ENCODE measurements at places on chromosomes 13 and 19.

DNA sequence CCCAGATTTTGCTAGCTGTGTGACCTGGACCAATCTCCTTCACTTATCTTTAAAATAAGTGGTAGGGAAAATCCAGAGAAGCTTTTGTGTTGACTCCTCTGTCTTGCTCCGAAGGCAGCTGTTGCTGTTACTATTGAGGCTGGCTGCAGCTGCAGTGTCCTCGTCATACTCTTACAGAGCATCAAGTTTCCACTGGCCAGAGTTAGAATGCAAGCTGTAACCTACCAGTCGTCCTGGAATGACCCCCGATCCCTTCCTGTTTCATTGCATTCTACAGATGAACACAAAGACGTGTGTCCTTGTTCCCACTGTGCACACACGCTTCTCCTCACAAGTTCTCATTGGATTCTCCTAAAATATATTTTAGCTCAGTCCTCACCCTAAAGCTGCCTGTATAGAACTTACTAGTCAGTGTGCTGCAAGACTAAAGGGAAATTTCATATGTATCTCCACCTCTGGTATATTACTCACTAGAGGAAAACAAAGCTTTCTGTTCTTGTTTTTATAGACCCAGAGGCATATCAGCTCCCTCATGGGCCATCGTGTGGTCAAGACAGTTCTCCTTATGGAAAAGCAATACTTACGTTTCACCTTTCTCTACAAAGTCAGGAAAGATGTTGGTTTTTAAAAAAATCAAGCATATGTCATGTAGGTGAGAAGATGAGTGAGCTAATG is 589.8 kb downstream of the LMO7 start:
- DNase-seq, result peak; percentile 49

- DNase-seq, result no peak
These were observed 14.0 kb downstream of the CEACAM16 start for GRCh38 chr19:44712864-44713515.

GRCh38 chr13:47794963-47795362 is 206.1 kb downstream of the SUCLA2 start:
- DNase-seq, result peak; percentile 8

DNA sequence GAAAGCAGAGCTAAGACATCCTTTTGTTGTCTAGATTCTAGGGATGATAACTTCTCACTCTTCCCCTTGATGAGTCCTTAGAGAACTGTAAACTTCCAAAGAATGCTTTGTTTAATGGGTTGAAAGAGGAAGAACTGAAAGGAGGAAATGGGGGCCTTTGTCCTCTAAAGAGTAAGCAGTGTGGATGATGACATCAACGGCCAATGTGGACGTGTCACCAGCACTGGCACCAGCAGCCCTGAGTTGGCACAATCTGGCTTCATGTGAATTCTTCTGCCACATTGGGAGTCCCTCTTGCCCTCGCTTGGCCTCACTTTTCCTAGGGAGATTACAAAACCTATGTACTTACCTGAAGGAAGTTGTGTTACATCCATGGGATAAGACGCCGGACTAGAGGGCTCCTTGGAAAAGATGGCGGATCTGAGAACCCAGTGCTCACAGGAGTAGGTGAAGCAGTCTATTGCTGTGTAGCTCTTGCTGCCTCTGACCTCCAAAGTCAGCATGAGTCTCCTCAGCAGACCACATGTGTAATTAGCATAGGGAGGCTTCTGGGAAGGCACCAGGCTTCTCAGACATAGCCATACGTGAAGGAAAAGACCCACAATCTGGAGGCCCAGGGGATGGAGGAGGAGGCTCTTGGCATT is 62.8 kb downstream of the RGCC start:
- no peak for DNase-seq

- no peak for DNase-seq
These were observed at the start of gene GZMM for GRCh38 chr19:543910-544608. Gene GZMM, plus strand, starts transcription at chr19:544053. Its CDS starts 19 bp downstream, at chr19:544072.

DNA sequence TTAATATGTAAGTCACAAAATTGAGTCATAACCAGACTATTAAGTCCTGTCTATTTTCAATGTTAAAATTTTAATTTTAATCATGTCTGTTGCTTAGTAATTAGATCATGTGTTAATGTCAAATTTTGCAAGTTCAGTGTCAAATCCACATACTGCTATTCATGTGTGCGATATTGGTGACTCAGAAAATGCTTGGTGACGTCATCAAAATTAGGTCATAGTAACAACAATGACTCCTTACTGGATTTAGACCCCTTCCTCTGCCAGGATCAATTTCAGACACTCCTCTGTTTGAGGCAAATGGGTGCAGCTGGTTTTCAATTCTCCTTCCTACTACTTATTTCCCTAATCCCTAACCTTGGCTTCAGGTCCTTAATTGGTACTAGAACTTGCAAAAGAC is 1394.3 kb upstream of the SLC10A2 start:
- no peak for DNase-seq

DNA sequence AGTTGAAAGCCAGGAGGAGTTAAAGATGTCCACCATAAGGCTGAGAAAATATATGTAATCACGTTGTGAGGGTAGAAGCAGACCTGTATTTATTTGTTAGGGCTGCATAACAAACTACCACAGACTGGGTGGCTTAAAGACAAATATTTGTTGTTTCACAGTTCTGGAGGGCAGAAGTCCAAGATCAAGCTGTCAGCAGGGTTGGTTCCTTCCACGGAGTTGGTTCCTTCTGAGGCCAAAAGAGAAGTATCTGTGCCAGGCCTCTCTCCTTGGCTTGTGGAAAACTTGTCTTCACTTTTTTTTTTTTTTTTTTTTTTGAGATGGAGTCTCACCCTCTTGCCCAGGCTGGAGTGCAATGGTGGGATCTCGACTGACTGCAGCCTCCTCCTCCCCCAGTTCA is 73.7 kb upstream of the SLAIN1 start:
- no peak for DNase-seq

DNA sequence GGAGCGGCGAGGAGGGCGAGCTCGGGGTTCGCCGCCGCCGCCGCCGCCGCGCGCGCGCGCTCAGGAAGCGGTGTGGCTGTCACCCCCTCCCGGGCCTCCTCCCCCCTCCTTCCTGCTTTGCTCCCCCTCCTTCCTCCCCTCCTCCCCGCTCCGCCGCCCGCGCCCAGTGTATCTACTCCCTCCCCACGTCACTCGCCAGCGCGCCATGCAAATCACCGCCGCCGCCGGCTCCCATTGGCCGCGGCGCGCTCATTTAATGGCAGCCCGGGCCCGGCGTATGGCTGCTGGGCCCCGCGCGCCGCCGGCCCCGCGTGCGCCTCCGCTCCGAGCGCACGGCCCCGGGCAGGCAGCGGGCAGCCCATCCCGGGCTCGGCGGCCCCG is 335 bp upstream of the SOX1 start:
- peak; percentile 6 for DNase-seq

DNA sequence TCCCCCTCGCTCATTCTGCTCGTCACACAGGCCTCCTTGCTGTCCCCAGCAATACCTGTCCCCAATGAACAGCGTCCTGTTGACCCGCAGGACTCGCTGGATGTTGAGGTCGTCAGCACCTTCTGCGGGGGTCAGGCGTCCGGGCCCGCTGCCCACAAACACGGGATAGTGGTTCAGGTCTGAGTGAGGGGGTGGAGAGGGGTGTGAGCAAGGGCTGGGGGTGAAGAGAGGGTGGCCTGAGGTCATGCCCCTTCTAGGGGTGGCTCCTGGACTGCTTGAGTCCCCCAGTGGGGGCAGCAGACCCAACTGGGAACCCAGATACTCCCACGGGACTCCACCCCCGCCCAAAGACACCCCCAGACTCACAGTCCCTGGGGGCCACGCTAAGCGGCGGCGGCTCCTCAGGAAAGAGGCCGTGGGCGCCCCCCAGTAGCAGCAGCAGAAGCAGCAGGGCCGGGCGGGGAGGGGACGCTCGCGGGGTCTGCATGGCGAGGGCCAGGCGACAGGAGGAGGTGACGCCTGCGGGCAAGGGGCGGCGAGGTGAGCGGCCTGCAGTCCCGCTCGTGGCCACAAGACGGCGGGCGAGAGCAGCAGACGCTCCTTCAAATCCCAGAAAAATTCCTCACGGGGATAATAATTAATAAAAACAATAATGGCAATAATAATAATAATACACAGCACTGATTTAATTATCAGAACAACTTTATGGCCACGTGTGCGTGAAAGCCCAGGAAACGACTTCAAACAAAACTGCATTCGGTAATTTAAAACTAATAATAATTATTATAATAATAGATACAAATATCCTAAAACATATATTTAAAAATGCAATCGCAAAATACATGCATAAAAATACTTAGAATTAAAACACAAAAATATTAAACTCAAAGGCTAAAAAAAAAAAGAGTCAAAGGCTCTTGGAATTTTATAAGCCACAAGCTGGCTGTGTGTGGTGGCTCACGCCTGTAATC is 1.2 kb downstream of the SEMA6B start:
- DNase-seq, result no peak

DNA sequence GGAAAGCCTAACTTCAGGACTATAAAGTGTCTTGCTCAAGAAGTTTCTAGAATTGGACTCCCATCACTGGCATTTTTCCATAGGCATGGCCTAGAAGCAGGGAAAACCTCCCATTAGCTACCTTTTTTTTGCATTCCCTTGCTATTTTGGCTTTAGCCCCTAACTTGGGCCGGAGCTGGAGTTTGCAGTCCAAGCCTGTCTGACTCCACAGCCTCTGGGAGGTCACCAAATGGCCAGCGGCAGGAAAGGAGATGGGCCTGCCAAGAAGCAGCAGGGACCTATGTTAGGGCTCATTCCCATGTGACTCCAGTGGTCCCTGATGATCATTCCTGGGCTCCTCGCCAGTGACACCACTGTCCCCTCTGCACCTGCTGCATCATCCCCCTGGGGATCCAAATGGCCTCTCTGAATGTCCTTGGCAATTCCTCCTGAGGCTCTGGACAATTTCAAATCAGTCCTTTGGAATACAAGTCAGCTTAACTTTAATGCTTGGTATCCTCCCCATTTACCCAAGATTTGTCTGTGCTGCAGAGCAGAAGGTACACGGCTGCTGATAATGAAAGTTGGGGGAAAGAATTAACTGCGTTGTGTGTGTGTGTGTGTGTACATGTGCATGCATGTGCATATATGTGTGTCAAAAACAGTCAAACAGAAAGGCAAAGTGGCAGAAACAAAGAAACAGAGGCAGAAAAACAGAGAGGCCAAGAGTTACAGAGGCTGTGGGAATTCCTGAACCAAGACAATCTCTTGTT is 69.8 kb upstream of the SERP2 start:
- DNase-seq, result no peak

DNA sequence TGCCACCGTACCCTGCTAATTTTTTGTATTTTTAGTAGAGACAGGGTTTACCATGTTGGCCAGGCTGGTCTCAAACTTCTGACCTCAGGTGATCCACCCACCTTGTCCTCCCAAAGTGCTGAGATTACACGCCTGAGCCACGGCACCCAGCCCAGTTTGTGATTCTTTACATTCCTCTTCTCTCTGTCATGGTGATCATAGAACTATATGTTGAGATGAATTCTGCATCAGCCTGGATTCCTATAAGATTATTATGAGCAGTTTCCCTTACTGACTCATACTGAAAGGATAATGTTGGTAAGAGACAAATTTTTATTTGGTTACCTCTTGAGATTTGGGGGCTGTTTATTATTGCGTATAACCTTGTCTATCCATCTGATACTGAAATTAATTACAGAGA is 121.5 kb upstream of the CSNK1A1L start:
- DNase-seq, result peak; percentile 93

DNA sequence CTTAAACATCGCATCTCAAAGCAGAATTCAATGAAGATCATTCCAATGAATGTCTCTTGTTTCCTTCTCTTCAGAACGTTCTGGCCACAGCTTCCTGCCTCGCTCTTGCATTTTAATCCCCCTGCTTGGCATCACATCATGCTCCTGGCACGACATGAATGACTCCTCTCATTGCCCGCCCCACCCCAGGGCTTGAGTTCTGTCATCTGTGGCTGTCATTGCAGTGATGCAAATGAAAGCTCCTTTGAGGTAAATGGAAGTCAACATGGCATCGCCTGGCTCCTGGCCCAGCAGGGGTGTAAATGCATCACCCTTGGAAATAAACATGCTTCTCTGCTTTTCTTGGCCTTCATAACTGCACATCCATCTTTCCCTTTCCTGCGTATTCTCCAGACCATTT is 48.6 kb downstream of the SCEL start:
- DNase-seq, result no peak

DNA sequence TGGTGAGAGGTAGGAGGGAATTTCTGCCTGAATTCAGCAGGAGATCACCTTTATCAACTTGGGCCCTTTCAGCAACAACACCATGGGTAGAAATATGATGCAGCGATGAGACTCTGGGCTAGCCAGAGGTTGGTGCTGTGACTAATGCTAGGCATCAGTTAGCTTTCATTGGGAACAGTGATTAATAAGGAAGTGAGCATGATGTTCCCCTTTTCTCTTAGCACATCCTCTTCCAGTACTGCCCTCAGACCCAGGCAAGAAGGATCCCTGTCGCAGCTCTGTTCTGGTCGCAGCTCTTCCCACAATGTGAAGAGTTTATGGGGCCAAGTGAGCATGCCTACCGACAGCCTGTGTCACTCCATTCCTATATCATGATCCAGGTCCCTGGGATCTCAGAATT is 100.5 kb downstream of the FLT1 start:
- peak; percentile 14 for DNase-seq

GRCh38 chr19:14033946-14034345 is 2.4 kb downstream of the IL27RA start:
- no peak for DNase-seq

DNA sequence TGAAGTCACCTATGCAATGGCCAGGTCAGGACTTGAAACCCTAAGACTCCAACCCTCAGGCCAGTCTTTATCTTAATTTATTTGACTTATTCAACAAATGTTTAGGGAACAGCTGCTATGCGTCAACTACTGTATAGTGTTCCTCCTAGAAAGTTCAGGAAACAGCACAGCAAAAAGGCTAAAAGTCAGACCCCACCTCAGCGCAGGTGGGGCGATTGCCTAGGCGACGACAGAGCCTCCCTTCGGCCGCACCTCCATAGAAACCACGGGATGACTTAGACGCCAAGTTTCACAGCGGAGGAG is 502 bp downstream of the VRK3 start:
- no peak for DNase-seq

DNA sequence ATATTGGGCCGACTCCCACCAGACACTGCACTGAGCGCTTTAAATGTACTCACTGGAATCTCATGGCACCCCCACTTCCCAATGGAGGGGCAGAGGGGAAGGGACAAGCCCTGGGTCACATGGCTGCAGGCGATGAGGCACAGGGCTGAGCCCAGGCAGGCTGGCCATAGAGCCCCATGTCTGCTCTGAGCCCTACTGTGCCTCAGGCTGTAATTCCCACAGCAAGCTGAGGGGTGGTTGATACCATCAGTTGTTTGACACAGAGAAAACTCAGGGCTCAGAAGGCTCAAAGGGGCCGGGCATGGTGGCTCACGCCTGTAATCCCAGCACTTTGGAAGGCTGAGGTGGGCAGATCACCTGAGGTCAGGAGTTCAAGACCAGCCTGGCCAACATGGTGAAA is 25.1 kb downstream of the RFX1 start:
- DNase-seq, result no peak

DNA sequence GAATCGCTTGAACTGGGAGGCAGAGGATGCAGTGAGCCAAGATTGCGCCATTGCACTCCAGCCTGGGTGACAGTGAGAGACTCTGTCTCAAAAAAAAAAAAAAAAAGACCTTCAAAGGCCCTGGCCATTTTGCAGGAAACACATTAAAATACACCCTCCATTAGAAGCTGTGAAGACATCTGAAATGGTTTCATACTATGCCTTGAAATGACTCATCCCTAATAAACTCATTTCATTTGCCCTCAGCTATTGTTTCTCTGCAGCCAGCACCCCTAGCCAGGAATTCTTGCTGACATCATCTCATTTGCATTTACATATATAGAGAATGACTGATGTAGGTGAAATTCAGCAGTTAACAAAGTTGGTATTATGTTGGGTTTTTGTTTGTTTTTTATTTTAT is 8.7 kb downstream of the EML2 start:
- DNase-seq, result peak; percentile 94

GRCh38 chr13:71611292-71611691 is 255.7 kb downstream of the DACH1 start:
- DNase-seq, result no peak
